ENCODE measurements at places on chromosomes 4 and X.

GRCh38 chr4:94408549-94409374 is 43.0 kb upstream of the PDLIM5 start:
- DNase-seq, result no peak

GRCh38 chr4:125985856-125986255 is 671.1 kb downstream of the FAT4 start:
- no peak for DNase-seq

- no peak for DNase-seq
These were observed 52.2 kb upstream of the HGFAC start for GRCh38 chr4:3389233-3390215.

DNA sequence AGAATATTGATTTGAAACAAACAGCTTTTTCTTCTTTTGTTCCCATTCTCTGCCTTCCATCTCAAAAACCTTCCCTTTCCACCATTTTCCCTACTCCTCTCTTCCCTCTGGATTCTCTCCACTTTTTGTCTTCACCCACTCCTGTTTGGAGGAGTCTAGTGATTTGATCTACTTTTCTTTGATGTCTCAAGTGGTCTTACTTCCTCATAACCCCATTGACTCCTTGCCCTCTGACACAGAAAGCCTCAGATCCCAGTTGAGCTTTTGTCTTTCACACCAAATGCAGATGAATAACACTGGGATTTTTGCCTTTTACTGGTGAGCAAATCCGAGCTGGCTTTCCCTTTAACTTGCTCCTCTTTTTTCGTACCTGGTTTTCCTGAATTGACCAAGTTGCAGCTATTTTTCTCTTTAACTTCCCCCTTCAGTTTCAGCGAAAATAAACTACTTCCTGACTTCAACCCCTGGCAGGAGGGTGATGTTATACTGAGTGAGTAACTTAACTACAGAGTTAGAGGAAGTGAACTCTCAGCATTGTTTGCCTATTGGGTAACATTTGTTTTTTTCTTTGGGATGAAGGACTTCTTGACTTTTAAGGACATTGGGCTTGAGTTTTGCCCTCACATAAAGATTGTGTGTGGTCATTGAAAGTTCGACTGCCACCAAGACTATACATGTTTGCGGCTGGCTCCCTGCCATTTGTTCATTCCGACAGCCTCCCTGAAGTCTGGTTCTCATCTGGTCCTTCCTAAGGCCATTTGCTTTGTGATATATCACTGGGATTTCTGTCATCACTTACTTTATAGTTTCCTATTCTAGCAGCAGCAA is 392.8 kb upstream of the NR3C2 start:
- peak; percentile 45 for DNase-seq

DNA sequence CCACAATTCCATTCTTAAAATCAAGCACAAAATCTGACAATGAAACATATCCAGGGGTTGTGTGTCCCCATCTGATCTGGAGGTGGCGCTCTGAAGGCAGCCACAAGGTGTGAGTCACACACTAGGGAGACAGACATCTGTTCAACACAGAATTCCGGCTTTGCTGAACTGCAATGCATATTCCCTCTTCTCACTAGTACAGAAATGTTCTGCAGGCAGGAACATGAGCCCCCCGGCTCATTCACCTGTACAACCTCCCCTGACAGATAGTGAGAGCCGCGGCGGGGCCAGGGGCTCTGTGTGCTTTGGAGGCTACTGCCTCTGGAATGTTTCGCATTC is 41.9 kb downstream of the WDR1 start:
- DNase-seq, result no peak

- DNase-seq, result no peak
These were observed 153.0 kb upstream of the PSAPL1 start for GRCh38 chr4:7587433-7588405.

DNA sequence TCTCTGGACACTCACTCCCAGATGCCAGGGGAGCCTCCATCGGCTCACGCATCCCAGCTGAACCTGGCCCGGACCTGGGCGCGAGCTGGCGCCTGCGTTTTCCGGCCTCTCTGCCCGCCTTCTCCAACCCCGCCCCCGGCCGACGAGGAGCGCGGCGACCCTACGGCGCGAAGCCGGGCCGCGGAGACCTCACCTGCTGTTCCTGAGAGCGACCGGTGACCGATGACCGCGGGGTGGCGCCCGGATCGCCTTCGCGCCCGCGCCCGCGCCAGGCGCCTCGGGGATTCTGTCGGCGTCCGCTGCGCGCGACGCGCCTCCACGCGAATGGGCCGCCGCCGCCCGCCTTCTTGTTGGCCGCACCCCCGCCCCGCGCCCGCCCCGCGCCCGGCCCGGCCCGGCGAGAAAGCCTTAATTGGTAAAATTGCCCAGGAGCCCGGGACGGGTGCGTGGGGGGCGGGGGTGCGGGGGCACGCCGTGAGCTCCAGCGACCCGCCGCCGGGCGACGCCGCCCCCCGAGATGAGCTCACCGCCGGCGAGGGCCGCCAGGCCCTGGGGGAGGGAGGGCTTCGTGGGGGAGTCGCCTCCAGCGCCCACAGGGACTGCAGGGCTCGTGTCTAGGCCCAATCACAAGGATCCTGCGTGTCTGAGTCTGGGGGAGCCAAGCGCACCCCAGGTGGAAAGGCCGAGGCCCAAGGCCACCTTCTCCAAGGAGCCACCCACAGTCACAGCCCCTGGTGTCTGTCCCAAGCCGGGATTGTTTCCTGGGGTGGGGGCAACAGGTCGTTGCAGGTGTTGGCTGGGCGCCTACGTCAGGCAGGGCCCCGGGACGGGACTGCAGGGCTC is at the start of gene FLNA:
Gene FLNA (minus strand): TSS at position 322 of the 843 bp plus-strand sequence. CDS start 3,389 bp downstream, outside the sequence.
- DNase-seq, result no peak

DNA sequence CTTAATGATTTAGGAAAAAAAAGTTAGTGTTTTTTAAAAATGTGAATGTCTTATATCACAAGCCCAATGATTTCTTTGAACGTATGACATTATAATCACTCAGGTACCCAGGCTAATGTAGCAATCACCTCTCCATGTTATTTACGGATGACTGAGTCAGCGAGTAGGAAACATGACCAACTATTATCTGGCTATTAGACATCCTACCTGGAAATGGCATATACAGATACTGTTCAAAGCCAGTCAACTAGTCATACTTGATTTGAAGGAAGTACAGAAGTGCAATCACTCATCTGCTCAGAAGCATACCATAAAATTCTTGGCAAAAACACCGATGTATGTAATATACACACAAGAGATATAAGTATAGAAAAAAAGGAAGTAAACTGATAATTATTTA is 732.5 kb downstream of the ARAP2 start:
- DNase-seq, result peak; percentile 48

DNA sequence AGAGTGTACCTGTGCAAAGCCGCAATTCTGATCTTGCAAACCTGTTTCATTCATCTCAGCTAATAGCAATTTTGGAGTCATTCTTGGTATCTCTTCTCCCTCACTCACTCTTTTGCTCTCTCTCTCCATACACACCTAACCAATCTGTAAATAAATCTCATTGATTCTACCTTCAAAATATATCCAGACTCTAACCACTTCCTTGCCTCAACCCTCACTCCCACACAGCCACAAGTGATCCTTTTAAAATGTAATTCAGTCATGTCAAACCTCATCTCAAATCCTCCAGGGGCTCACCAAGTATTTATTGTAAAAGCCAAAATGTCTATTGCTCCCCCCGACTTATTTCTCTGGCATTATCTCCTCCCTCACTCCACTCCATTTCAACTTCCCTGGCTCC is 51.7 kb upstream of the SLC10A4 start:
- no peak for DNase-seq

GRCh38 chrX:87664381-87664780 is 146.8 kb downstream of the KLHL4 start:
- no peak for DNase-seq

GRCh38 chr4:150569384-150569987 is 12.5 kb upstream of the MAB21L2 start:
- DNase-seq, result no peak

- DNase-seq, result no peak
These were observed 50.6 kb downstream of the NRK start for GRCh38 chrX:105872941-105873340.

GRCh38 chr4:67632492-67632891 is 68.5 kb downstream of the UBA6 start:
- DNase-seq, result no peak

DNA sequence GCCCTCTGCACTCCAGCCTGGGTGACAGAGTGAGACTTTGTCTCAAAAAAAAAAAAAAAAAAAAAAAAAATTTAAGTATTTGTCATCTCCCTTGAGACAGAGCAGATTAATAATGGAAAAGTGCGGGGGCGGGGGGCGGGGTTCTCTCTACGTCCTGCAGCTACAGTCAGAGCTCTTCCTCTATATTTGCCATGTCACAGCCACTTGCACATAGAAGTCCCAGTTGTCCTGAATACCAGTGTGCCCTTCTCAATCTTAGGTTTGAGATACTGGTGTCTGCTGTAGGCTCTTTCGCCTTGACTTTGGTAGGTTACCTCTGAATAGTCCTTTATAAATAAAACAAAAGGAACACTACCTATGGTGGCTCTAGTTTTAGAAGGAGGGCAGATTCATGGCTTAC is 237.8 kb upstream of the PGRMC2 start:
- peak; percentile 29 for DNase-seq

GRCh38 chr4:183035726-183036415 is 63.2 kb upstream of the WWC2 start:
- DNase-seq, result no peak

DNA sequence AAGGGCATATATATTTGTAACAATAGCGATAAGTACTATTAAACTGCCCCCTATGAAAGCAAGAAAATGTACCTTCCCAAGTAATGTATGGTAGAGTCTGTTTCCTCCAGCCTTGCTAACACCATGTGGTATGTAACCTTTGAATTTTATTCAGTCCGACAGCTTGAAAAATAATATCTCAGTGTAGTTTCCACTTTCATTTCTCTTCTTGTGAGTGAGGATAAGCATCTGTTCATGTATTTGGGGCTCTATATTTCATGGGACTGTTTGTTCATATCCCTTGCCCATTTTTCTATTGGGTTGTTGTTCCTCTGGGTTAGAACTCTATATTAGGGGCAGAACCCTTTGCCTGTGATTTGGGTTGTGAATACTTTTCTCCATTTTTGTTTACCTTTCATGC is 58.3 kb downstream of the USP38 start:
- DNase-seq, result no peak

- no peak for DNase-seq
These were observed 288.5 kb downstream of the TENM3 start for GRCh38 chr4:182531555-182532162.

- DNase-seq, result no peak
These were observed 96.0 kb upstream of the C1GALT1C1 start for GRCh38 chrX:120725874-120726273.

GRCh38 chr4:24160358-24160757 is 270.5 kb upstream of the PPARGC1A start:
- DNase-seq, result no peak

DNA sequence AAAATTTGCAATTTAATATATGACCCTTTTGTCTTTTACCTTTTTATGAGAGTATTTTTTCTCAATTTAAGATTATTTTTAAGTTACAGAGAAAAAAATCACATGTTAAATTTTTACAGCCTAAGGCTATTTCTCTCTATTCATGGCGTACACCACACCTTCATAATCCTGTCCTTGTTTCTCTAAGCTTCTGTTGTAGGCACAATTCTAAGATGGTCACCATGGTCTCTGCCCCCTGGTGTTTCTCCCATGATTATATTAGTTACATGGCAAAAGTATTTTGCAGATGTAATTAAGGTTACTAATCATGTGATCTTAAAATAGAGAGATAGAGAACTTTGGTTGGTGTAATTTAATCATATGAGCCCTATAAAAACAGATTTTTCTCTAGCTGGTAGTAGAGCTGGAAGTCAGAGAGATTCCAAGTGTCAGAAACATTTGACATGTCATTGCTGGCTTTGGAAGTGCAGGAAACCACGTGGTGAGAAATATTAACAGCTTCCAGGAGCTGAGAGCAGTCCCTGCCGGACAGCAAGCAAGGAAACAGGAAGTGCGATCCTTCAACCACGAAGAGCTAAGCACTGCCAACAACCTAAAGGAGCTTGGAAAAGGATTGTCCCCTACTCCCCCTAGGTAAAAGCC is 89.8 kb downstream of the EIF4E start:
- DNase-seq, result no peak

DNA sequence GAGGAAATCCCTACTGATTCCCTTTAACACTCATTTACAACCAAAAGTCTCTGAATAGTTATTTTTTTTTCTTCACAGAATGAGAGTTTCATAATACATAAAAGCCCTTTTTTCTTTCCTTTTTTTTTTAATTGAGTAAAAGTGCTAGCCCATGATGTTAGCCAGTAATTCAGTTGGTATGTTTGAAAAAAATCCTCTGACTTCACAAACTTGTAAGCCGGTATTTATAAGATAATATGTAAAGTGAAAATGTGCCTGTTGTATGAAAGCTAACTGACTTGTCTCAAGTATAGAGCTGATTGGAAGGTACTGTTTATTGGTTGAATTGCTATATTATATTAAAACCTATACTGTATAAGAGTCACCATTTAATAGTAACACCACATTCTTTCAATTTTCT is 70.2 kb upstream of the NEIL3 start:
- no peak for DNase-seq

DNA sequence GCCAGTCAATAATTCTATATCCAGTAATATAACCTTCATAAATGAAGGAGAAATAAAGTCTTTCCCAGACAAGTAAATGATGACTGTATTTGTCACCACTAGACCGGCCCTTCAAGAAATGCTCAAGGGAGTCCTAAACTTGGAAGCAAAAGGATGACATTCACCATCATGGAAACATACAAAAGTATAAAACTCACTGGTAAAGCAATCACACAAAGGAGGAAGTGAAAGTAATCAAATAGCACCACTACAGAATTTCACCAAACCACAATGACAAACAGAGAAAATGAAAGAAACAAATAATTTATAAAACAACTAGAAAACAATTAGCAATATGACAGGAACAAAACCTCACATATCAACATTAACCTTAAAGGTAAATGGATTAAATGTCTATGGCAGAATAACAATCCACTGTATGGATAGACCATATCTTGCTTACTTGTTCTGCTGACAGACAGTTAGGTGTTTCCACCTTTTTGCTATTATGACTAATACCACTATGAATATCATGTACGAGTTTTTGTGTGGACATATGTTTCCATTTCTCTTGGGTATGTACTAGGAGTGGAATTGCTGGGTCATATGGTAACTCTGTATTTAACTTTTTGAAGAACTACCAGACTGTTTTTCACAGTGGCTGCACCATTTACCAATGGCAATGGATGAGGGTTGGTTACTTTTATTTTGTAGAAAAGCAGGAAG is 44.9 kb downstream of the NAT8L start:
- no peak for DNase-seq

- no peak for DNase-seq
These were observed 137.9 kb upstream of the ZXDB start for GRCh38 chrX:57453901-57454300.

DNA sequence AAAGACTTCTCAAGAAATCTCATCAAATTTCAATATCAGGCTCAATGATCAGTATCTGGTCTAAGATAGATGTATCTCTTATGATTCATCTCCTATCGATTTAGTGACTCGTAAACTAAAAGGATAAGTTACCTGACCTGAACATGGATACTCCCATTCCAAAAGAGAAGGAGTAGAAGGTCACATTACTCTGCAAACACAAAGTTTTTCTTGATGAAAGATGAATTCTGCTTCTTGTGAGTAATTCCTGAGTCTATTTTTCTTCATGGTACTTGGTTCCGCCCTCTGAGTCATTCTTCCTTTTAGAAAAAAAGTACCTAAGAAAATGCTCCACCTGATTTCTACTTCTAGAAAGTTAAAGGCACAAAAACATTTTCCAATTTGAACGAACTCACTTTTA is 223.1 kb upstream of the SLIT2 start:
- DNase-seq, result no peak
